T-helper 1 cell (primary cell): ENCODE measurements at places on chromosomes 4 and X.

DNA sequence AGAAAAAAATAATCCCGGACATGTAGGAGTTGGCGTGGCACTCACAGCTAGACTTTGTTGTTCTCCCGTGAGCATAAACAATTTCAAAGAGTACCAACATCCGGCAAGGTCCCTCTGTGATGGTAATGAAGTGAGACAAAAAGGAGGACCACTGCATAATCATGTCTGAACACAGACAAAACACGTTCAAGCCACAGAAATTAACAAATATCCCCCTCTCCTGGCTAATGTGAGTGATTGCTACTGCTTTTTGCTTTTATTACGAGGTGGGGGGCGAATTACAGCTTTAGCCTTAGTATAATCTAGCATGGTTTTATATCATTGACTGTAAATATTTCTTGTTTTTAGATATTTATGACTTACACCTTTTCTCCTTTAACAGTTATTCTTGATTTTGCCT lies 118.5 kb downstream of the PLS3 start:
- DNase-seq, result no peak

DNA sequence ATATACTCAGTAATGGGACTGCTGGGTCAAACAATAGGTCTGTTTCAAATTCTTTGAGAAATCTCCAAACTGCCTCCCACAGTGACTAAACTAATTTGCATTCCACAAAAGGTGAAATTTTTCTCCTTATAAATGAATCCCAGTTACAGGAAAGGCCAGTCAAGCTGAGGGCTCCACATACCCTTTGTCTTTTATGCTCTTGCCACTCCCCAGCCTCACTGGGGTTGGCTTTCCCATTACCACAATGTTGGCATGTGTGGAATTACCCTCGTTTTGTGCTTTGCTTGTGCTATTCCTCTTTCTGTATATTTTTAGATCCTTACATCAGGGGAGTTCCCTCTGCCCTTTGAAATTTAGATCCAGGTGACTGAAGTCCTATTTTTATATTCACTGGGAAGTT lies 220.2 kb upstream of the LCORL start:
- DNase-seq, result no peak

- DNase-seq, result no peak
Measured at GRCh38 chrX:68365341-68365740, 68.0 kb downstream of the OPHN1 start.

GRCh38 chrX:56764153-56764974 lies 35.3 kb downstream of the NBDY start:
- DNase-seq, result peak; percentile 67

GRCh38 chr4:123462007-123462406 lies 65.4 kb downstream of the SPRY1 start:
- no peak for DNase-seq

GRCh38 chrX:115949900-115950822 lies 220.4 kb upstream of the AGTR2 start:
- DNase-seq, result no peak

GRCh38 chr4:185817403-185817818 lies 5.4 kb upstream of the SORBS2 start:
- DNase-seq, result no peak

GRCh38 chr4:102169345-102169744 lies 175.9 kb downstream of the SLC39A8 start:
- no peak for DNase-seq

- no peak for DNase-seq
Measured at GRCh38 chrX:34764852-34765361, 107.8 kb upstream of the TMEM47 start.

GRCh38 chrX:24443918-24444317 lies 21.2 kb upstream of the PDK3 start:
- no peak for DNase-seq

- no peak for DNase-seq
Measured at GRCh38 chrX:46912603-46913491, 626 bp downstream of the JADE3 start.

DNA sequence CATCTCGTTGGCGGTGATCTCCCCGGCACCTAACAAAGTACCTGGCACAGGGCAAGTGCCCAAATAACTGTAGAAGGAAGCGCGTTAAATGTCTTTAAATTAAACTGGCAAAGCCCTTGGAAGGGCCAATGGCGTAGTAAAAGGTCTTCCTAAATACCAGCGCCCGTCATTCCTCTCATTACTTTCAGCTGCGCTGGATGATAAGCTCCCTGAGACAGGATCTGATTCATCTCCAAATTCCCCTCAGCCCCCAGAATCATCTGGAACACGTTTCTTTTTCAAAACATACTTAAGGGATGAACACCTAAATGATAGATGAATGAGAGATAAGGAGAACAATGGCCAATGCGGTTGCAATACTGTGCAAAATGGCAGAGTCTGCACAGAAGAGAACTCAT lies 95.1 kb downstream of the AFAP1 start:
- no peak for DNase-seq

DNA sequence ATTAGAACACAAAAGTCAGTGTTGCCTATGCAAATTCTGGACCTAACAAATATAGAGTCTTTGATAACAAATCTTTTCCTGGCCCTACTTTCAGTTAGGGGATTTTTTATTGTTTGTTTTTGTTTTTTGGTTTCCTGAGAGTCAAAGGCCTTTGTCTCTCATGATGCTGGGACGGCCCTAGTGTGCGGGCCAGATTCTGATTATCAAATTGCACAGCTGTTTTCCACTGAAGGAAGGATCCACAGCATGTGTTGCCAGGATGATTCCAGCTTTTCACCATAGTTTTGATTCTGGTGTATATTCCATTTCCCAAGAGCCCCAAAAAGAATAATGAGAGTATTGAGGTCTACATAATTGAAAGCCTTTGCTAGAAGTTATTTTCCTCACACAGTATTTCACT lies 248.2 kb downstream of the CAMK2D start:
- DNase-seq, result no peak

- DNase-seq, result no peak
Measured at GRCh38 chr4:53557669-53558064, 33.6 kb downstream of the LNX1 start.

- no peak for DNase-seq
Measured at GRCh38 chr4:186148336-186148975, 42.9 kb upstream of the CYP4V2 start.

- no peak for DNase-seq
Measured at GRCh38 chrX:148185631-148186030, 204.5 kb downstream of the FMR1NB start.

GRCh38 chrX:50877310-50877709 lies 33.2 kb upstream of the BMP15 start:
- no peak for DNase-seq

DNA sequence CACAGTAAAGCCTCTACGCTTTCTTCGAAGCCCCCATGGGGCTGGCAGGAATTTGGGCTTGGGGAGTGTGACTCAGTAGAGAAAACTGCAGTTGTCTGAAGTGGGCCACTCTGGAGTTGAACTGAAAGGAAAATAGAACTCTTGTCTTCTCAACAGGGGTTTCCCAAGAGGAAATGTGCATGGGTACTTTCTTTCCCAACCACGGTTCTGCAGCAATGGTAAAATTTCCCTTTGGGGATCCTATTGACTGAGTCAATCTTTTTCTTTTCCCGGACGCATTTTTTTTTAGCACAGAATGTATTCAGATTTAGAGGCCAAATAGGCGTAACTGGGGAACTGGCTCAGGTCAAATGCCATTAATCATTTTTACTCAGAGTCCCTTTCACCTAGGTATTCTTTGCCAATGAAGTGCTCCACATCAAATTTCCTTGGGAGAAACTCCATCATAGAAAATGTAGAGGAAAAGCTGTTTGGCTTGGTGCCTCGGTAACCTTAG lies 269.3 kb downstream of the STIM2 start:
- no peak for DNase-seq

GRCh38 chrX:50671661-50672060 lies 142.3 kb downstream of the SHROOM4 start:
- no peak for DNase-seq

- DNase-seq, result no peak
Measured at GRCh38 chr4:116357758-116358157, 727.6 kb downstream of the TRAM1L1 start.

- no peak for DNase-seq
Measured at GRCh38 chrX:11244636-11245035, 48.6 kb upstream of the AMELX start.

DNA sequence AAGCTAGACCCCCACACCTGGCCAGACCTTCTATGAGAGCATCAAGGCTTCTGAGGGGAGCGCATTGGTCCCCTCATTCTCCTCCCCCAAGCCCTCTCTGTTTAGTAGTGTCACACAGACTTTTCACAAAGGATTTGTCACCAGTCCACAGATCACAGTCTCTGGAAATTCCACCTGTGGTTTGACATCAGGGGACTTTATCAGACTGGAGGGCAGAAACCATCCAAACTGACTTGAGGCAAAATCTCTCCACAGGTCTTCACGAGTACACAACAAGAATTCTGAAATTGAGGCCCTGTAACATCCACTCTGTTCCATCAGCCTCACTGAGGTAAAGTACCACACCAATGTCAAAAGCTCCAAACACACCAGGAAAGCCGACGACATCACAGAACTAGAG lies 112.5 kb downstream of the SH3KBP1 start:
- DNase-seq, result no peak

DNA sequence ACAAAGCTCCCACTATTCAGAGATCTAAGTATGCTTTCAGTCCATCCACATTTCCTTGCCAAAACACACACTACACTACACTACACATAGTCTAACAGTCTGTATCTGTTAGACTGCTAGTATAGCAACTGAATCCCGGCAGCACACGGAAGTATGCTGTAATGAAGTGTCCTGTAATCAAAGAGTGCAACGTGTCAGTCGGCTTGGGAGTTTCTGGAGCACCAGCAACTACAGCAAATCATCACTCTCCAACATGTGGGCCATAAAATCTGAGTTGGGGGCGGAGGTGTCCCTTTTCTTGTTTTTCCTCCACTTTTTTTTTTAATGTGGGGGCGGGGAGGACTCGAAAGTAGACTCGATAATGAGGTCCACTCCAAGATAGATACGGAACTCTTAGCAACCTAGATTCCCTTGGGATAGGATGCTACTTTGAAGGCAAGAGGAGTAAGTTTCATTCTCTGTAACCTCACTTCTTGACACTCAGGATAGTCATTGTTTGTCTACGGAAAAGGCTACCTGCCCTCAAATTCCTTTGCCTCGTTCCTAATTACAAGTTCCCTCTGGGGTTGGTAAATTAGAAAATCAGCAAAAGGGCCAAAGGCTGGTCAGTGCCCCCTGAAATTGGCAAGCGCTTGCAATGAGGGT lies 722 bp downstream of the SLC10A7 start:
- DNase-seq, result no peak

GRCh38 chr4:154740462-154740861 lies 3.3 kb upstream of the LRAT start:
- DNase-seq, result no peak

DNA sequence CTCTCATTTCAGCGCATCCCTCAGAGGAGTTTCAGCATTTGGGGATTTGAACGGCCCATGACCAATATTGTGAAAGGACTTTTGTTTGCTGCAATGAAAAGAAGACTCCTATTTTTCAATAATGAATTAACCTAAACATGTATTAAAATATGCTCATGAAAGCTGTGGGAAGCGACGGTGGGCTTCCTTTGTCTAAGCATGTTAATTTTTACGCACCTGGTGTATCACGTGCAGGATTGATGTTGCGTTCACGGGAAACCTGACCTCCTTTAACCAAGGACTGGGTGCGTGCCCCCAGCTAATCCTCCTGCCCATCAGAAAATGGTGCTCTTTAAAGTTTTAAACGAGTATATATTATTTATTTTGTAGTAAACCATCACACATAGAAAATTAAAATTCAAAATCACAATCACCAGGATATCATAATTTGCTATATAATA lies 590 bp upstream of the CCDC110 start:
- no peak for DNase-seq

- DNase-seq, result no peak
Measured at GRCh38 chr4:17448689-17449088, 63.2 kb downstream of the QDPR start.

- DNase-seq, result no peak
Measured at GRCh38 chrX:100413229-100413628, 3.2 kb upstream of the PCDH19 start.

- no peak for DNase-seq
Measured at GRCh38 chrX:48025561-48025960, 18.8 kb downstream of the SPACA5 start.

DNA sequence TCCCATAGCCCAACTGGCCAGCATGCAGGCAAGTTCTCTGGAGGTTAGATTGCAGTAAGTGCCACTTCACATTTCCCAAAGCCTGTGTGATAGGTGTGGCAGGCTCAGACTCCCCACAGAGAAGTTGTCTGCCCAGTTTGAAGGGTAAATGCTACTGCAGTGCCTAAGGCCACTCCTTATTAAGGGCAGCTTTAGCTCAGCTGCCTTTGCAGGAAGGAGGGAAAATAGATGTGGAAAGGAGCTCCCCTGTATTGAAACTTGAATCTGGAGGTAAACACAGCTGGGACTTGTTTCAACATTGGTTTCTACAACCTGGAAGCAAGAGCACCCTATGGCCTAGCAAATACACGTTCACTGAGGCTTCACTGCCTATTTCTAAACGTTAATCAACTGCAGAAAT lies 22.4 kb downstream of the NEXMIF start:
- no peak for DNase-seq

- no peak for DNase-seq
Measured at GRCh38 chr4:52939739-52940138, 77.6 kb downstream of the RASL11B start.

- DNase-seq, result no peak
Measured at GRCh38 chr4:170599894-170600293, 510.1 kb upstream of the AADAT start.

GRCh38 chr4:134624365-134624764 lies 422.8 kb upstream of the PABPC4L start:
- no peak for DNase-seq

DNA sequence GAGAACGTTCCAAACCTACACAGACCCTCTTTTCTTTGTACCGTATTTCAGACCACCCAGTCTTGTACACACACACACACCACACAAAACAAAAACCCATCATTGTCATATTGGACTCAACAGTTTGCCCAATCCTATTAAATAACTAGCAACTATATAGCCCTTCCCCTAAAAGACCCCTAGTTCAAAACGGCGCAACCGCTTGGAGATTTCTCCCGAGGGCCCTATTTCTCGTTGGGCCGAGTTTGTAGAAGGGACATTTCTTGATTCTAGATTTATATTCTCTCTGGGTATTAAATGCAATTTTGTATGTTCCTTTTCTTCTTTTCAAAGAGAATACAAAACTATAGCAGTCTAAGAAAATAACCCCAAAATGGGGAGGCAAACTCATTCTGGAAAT lies 547 bp upstream of the PDGFRA start:
- DNase-seq, result no peak

- DNase-seq, result no peak
Measured at GRCh38 chrX:150848914-150849365, 49.5 kb downstream of the CD99L2 start.

GRCh38 chr4:54930226-54930625 lies 195.2 kb downstream of the KDR start:
- DNase-seq, result no peak

GRCh38 chr4:123507376-123507775 lies 110.8 kb downstream of the SPRY1 start:
- DNase-seq, result no peak

DNA sequence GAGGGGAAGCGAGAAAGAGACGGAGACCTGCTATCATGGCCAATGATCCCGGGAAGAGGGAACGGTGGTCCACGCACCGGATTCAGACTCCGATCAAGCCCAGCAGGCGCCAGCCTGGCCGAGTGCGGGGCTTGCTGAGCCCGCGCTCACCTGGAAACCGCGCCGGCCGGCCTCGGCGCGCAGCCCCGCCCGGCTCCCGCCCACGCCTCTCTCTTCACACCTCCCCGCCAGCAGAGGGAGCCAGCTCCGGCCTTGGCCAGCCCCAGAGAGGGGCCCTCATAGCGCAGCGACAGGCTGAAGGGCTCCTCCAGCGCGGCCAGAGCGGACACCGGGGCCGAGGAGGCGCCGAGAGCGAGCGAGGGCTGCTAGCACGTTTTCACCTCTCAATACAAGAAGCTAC lies 36.8 kb upstream of the SPANXN2 start:
- no peak for DNase-seq
